ENCODE measurements at places on chromosomes 1 and 21. TPM values are rescaled to one million over a fixed set of nuclear protein-coding genes. Genes with fewer than 3 reads are reported as not detected.
A peak's percentile ranks its signal among the peaks of the same experiment; 100 is the strongest.

GRCh38 chr1:212532469-212533147 lies 76.0 kb upstream of the ATF3 start:
- no peaks in the 10 kb centered on the region for H3K27me3 ChIP-seq
- no peak overlapping the region for H3K4me3 ChIP-seq
- no peak overlapping the region for H3K27ac ChIP-seq
- no peak for DNase-seq
- H3K36me3 ChIP-seq = no peaks in the 10 kb centered on the region

The COL16A1 gene
- 64.4 TPM for total RNA-seq

The CD5L gene
- total RNA-seq = not detected

DNA sequence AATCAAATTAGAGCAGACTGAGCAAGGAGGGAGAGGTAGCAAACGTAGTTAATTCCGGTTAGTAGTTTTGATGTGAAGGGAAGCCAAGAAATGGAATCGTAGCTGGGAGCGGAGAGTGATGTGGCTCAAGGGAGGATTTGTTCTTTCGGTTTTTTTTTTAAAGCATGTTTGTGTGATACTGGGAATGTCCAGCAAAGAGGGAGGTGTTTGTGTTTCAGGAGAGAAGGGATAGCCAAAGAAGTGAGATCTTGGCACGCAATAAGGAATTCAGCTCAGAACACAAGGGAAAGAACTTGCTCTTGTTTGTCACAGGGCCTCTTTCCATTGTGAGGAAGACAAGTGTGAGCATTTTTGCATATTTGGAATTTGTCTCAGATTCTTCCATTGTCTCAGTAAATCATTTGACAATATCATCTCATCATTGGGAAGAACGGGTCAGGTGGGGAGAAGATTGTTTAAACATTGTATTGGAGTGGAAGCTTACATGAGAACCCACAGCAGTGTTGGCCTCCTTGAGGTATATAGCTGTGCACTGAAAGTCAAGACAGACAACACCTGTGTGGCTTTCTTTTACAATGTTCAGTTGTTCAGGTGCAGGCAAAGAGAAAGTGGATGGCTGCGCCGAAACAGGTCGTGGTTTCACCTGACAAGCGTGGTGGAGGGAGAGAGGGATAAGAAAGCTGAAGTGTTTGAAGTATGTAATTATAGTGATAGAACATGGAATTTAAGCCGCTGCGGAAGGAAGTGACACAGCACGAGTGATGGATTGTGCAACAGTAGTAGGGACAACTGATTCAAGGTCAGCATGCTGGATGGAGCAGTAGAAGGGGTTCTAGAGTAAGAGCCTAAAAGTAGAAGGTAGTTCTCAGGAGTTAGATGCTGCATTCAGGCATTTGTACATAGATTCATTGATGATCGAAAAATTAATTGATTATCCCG lies 25.4 kb downstream of the FMN2 start:
- H3K4me3 ChIP-seq = no peak overlapping the region
- no peaks in the 10 kb centered on the region for H3K27me3 ChIP-seq
- no peak for DNase-seq
- no peaks in the 10 kb centered on the region for H3K36me3 ChIP-seq

DNA sequence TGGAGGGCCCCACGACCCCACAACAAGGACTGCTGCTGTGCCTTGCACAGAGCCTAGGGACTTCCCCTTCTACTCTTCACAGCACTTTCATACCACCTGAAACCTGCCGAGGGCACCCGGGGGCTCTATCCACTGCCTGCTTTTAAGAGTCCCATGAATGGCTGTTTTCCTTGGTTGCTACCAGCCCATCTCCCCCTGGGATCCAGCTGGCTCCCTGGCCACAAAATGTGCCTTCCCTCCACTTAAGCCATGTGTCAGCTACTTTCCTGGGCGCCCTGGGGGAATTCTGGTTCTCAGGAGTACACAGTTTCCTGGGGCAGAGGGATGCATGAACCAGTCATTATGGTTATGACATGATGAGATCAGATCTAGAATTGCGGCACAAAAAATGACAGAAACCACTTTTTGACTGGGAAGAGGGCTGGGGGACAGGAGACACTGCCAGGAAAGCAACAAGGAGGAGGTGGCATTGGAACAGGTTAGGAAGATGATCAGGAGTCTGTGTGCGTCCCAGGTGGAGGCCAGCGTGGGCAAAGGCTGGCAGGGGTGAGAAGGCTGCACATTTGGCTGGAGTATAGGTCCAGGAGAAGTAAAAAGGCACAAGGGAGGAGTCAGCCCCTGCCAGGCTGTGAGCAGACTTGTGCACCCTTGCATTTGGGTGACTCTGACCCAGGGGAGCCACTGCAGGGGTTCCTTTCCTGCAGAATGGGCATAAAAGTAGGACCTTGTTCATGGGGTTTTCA lies 3.2 kb upstream of the TNFRSF8 start:
- no peaks in the 10 kb centered on the region for H3K27me3 ChIP-seq
- peaks cover 6% of the 10 kb centered on the region for H3K4me1 ChIP-seq
- no peak overlapping the region for H3K27ac ChIP-seq
- no peak for DNase-seq
- H3K4me3 ChIP-seq = no peak overlapping the region

- H3K4me1 ChIP-seq = no peaks in the 10 kb centered on the region
- H3K27ac ChIP-seq = no peak overlapping the region
- no peaks in the 10 kb centered on the region for H3K36me3 ChIP-seq
- no peaks in the 10 kb centered on the region for H3K27me3 ChIP-seq
- no peak for DNase-seq
- H3K4me3 ChIP-seq = no peak overlapping the region
Measured at GRCh38 chr1:201731142-201731541, 97.8 kb upstream of the IPO9 start.

DNA sequence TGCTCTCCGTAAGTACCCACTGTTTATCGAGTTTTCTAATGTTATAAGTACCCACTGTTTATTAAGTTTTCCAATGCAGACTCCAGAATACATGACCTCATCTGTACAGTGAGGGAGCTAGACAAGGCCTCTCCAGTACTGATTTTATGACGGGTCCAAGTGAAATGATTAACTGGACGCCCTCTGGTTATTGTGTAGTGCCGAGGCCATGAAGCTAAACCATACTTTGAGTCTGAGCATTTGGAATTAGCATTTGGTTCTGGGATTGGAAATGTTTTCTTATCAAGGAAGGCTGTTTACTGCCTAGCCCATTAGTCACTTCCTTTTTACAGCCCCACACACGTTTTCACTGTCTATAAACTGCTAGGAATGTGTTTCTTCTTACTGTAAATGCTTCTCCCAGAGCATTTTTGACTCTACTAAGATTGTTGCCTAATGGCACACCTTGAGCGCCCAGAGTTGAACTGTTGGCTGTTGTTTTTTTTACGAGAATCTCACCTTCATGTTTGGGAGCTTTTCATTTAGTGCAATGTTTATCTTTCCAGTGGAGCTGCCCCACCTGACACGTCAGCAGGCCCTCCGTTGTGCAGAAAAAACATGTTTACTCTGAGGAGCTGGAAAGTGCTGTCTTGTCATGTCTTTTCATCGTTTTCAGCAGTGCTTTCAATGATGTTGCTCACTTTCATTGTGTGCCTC lies 26.9 kb downstream of the SPATA46 start:
- H3K4me3 ChIP-seq = no peak overlapping the region
- no peaks in the 10 kb centered on the region for H3K36me3 ChIP-seq
- no peaks in the 10 kb centered on the region for H3K27me3 ChIP-seq
- no peak for DNase-seq

GRCh38 chr1:111139324-111139955 lies 453 bp downstream of the DRAM2 start:
- peak overlapping the region; percentile 92 for H3K27ac ChIP-seq
- H3K4me1 ChIP-seq = peaks cover 3% of the 10 kb centered on the region
- peak overlapping the region; percentile 69 for H3K4me3 ChIP-seq
- H3K36me3 ChIP-seq = no peaks in the 10 kb centered on the region
- peaks cover 2% of the 10 kb centered on the region for H3K27me3 ChIP-seq

The GJC2 gene
- total RNA-seq = 8.9 TPM

DNA sequence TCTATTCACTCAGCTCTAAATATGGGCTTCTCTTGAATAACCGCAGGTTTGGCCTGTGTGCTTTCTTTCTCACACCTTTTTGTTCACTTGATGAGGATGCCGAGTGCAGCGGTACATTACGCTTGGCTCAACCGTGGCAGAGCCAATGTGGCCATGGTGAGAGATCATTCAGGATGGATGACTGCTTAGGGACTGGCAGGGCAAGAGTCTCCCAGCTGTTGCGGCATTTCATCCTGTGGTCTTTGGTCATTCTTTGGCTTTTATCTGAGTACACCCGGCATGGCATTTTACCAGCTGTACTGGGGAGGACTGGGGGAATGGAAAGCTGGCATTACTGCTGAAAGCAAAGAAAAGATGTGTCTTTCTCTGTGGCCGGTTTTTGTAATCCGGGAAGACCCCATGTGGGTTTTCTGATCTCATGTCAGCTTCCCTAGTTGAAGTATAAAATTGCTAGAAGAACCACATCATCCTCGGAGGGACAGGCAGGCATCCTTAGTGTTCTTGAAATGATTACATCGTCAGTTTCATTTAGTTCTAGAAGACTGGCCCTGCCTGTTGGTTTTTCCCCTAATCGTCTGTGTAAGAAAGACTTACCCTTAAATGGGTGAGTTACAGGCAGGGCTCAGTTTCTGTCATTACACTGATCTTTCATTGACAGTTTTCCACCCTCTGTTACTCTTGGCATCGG lies 15.1 kb downstream of the PCP4 start:
- H3K4me3 ChIP-seq = no peak overlapping the region
- H3K4me1 ChIP-seq = no peaks in the 10 kb centered on the region
- H3K27ac ChIP-seq = no peak overlapping the region
- no peaks in the 10 kb centered on the region for H3K27me3 ChIP-seq
- H3K36me3 ChIP-seq = no peaks in the 10 kb centered on the region
- DNase-seq = no peak

Measured in ovary (tissue), 10 donors.